ENCODE measurements at places on chromosomes 7 and 10.

DNA sequence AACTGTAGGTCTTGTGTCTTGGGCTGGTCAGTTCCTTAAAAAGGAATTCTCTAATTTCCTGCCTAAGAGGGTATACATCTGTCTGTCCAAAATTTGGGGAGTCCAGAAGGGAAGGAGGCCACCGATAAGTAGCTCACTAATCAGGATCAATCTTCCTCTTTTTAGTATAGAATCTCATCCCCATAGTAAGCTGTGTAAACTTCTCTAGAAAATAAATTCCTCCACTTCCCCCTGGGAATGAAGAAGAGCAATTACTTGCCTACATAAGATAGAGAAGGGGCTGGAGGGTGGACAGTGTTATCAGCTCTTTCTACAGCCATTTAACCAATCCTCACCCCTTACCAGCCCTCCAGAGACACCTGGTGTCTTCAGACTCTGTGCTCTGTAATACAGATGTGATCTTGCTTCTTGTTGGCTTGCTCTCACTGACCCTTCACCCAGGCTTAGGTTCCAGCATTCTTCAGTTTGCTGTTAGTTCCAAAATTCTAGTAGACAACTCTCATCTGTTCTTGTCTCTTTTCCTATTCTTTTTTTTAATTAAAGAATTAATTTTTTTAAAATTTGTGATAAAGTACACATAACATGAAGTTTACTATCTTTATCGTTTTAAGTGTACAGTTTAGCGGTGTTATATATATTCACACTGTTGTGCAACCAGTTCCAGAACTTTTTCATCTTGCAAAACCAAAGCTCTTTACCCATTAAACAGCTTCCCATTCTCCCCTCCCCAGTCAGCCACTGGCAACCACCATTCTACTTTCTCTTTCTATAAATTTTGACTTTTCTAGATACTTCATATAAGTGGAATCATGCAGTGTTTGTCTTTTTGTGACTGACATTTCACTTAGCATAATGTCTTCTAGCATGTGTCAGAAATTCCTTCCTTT is 6.5 kb upstream of the PRKAR2B start:
- H3K27ac ChIP-seq, result no peak overlapping the region
- H3K4me3 ChIP-seq, result no peak overlapping the region
- H3K36me3 ChIP-seq, result no peaks in the 10 kb centered on the region
- no peak for DNase-seq
- no peaks in the 10 kb centered on the region for H3K27me3 ChIP-seq
- H3K4me1 ChIP-seq, result no peaks in the 10 kb centered on the region

DNA sequence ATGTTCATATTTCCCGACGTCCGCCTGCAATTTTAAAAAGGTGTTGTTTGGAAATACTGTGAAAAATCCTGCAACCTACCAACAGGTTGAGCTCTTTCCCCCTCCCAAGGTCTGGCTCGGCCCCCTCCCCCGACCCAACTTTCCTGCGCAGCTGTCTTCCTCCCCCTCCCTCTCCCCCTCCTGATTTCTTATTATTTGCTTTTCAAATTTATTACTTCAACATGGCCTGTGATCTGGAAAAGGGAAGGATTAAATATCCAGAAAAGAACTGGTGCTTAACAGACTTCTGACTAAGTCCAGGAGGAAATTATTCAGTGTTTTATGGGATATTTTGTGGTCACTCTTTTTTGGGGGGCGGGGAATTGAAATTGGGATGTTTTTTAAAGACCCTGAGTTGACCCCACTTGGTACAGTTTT is 2.4 kb downstream of the ARID5B start:
- H3K4me3 ChIP-seq, result peak overlapping the region; percentile 82
- no peaks in the 10 kb centered on the region for H3K27me3 ChIP-seq
- DNase-seq, result no peak
- H3K4me1 ChIP-seq, result peaks cover 52% of the 10 kb centered on the region

DNA sequence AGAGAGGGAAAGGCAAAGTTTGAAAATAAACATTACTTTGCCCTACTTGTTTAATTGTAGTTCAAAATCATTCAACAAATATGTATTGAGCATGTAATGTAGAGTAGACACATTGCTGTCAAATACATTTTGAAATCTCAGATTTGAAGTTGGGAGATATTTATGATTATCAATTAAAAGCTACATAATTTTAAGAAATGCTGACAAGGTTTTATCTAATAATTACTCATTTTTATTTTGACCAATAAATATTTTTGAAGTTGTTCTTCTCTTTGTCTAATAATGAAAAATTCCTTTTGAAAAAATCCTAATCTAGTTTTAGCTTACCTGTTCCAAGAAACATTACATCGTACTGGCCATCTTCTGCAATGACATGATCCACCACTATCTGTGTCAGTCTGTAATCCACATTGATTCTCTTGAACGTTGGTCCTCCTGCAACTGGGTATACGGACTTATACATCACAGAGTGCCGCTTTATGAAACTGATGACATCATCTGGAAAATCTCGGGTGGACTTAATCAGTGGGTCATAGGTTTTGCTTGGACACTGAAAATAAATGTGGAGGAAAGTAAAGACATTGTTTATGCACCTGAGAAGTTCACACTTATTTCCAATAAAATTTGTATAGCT is 164.7 kb downstream of the SEMA3D start:
- no peaks in the 10 kb centered on the region for H3K27me3 ChIP-seq
- no peak overlapping the region for H3K4me3 ChIP-seq
- no peak overlapping the region for H3K27ac ChIP-seq
- H3K36me3 ChIP-seq, result no peaks in the 10 kb centered on the region
- peaks cover 7% of the 10 kb centered on the region for H3K4me1 ChIP-seq
- no peak for DNase-seq

DNA sequence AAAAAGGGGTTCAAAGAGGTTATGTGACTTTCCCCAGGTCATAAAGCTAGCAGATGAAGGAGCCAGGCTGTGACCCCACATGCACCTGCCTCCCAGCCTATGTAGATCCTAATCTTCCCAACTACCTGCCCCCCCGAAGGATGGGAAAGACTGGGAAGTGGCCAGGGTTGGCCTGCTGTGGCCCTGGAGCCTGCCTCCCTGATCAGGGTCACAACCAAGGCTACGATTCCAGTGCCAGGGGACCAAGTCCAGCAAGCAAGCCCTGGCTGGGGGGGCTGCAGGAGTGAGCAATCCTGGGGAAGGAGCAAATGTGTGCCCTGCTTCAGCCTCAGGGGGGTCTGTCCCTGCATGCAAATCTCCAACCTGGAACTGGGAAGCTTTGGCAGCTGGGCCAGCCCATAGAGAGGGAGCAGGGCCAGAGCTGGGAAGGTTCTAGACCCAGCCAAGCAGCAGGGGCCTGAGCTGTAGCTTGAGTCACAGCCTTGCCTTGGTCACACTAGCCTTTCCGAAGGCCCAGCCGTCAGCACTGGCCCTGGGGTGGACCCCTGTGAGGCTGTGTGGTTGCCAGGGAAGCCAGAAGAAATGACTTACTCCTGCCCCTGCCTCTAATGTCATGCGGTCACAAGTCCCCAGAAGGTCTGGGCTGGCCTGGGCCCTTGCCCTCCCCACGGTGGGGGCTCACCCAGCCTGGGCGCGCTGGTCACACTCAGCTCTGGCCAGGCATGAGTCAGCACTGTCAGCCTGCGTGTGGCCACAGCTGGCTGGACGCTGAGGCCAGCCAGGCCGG is 96.4 kb upstream of the ZMIZ1 start:
- H3K27me3 ChIP-seq, result no peaks in the 10 kb centered on the region
- H3K4me1 ChIP-seq, result peaks cover 35% of the 10 kb centered on the region
- H3K4me3 ChIP-seq, result peak overlapping the region; percentile 68

- peaks cover 48% of the 10 kb centered on the region for H3K4me1 ChIP-seq
- H3K27ac ChIP-seq, result no peak overlapping the region
- no peaks in the 10 kb centered on the region for H3K36me3 ChIP-seq
- H3K4me3 ChIP-seq, result no peak overlapping the region
- no peak for DNase-seq
Observed at GRCh38 chr10:70475661-70476060, 2.9 kb upstream of the PALD1 start.

DNA sequence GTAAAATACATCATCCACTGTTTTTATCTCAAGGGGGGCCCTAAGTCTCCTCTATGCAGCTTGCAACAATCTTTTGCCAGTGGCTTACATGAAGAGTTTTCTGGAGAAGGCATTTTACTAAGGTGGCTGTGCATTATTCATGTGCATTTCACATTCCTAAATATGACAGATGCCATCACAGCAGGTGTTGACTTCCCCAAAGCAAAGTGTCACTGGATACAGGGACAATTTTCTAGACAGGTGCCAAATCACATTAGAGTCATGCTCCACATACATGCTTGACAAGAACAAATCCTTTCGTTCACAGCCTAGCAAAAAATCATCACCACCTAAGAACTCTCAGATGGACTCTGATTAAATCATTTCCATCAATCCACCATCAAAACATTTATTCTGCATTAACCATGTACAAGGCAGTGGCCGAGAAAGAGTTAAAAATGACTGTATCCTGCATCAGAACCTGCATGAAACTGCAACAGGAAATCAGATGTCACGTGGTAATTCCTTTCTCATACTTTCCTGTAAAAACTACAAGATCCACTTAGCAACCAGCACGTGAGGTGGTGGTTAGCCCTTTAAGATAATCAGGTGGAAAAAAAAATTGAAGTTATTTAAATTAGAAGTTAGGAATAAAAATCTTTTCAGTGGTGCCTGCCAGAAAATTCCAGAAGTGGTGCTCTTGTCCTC is 88.2 kb upstream of the AFAP1L2 start:
- H3K36me3 ChIP-seq, result peaks cover 66% of the 10 kb centered on the region
- no peak for DNase-seq
- no peak overlapping the region for H3K4me3 ChIP-seq
- H3K27me3 ChIP-seq, result no peaks in the 10 kb centered on the region

- DNase-seq, result no peak
- no peaks in the 10 kb centered on the region for H3K27me3 ChIP-seq
- no peak overlapping the region for H3K27ac ChIP-seq
- no peak overlapping the region for H3K4me3 ChIP-seq
Observed at GRCh38 chr7:110720626-110721025, 370.3 kb upstream of the LRRN3 start.

DNA sequence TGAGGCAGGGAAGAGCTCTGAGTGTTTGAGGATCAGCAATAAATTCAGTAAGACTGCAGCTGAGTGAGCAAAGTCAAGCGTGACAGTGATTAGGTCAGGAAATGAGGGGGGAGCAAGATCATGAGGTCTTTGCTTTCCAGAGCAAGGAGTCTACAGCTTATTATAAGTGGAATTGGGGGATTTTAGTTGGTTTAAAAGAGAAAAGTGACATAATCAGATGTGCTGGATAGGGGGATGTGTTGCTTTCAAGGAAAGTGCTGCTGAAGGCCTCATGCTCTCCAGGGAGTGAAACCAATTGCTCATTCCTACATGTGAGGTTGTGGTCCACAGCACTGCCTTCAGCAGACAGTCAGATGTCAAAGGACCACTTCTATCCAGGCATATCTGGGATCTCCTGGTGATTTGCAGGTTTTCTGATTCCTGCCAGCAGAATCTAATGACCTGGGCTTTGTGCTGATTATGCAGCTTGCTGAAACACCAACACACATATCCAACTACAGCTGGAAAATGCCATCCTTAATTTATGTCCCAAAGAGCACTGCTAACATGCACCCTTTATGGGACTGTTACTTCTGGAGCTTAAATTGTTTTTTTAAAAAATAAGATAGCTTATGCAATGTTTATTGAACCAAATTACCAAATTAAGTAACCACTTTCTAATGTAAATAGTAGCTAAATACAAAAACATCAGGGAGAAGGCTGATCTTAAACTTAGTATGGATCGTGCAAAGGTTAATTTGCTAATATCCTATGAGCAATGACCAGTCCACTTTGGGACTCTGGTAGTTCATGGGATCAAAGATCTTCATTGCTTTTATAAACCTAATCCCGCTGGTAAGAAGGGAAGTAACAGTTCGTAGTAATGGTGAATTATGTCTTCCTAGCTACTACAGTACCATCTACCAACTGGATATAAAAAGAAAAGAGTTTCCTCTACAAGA is 607.6 kb downstream of the KCNMA1 start:
- no peak for DNase-seq
- H3K4me1 ChIP-seq, result no peaks in the 10 kb centered on the region
- H3K27ac ChIP-seq, result no peak overlapping the region
- no peak overlapping the region for H3K4me3 ChIP-seq

DNA sequence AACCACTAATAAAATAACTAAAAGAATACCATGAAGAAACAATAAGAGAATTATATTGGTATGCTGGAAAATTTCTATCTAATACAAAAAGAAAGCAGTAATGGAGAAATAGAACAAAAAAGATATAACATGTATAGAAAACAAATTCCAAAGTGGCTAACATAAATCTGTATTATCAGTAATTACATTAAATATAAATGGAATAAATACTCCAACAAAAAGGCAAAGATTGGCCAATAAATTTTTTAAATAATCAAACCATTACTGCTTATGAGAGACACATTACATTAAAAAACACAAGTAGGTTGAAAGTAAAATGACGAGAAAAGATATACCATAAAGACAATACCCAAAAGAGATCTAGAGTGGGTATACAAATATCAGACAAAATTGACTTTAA is 90.0 kb downstream of the ARHGAP22 start:
- H3K4me1 ChIP-seq, result no peaks in the 10 kb centered on the region
- H3K27ac ChIP-seq, result no peak overlapping the region
- DNase-seq, result no peak

DNA sequence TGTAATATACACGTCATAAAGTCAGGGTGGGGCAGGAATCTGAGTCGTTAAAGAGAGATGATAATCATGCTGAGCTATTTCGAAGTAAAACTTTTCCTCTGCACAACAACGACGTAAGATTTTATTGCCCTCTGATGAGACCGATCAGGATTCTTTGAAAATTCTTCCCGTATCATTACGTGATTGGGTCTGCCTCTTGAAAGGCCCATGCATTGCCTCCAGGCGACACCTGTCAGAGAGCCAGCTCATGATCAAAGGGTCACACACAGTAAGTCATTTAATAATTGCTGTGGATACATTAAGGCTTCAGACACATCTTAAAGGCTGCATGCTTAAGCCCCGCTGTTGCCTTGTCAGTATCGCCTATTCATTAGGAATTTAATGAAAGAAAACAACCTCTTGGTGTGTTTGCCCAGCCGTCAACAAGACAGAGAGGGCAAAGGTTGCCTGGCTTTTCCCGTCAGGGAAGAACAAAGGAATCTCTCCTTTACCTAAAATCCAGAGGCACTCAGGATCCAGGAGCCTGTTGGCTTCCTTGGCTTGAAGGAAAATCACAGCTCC is 189.0 kb upstream of the SH2B2 start:
- H3K27me3 ChIP-seq, result no peaks in the 10 kb centered on the region
- DNase-seq, result no peak
- H3K4me3 ChIP-seq, result no peak overlapping the region

- H3K27ac ChIP-seq, result peak overlapping the region; percentile 60
- H3K4me1 ChIP-seq, result peaks cover 16% of the 10 kb centered on the region
- no peaks in the 10 kb centered on the region for H3K36me3 ChIP-seq
Observed at GRCh38 chr10:32417911-32418547, 27.9 kb upstream of the CCDC7 start.

DNA sequence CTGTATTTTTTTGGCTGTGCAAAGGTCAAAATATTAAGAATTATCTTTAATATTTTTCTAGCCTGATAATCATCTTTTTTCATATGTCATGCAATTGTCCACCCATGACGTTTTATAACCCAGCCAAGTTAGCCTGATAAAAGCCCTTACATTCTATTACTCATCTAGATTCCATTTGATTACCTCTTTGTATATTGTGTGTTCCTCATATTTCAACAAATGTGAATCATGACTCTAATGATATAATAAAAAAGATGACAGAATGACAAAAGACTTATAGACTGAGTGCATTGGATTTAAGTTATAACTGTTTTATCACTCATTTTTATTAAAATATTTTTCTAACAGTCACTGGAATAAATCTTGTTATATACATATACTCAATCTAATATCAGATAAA is 1560.0 kb upstream of the LRRTM3 start:
- H3K36me3 ChIP-seq, result no peaks in the 10 kb centered on the region
- H3K4me1 ChIP-seq, result no peaks in the 10 kb centered on the region
- H3K27me3 ChIP-seq, result no peaks in the 10 kb centered on the region
- DNase-seq, result no peak

All from left ventricle myocardium inferior (tissue), 1 donor.